ENCODE measurements at places on chromosomes 2 and 18.

DNA sequence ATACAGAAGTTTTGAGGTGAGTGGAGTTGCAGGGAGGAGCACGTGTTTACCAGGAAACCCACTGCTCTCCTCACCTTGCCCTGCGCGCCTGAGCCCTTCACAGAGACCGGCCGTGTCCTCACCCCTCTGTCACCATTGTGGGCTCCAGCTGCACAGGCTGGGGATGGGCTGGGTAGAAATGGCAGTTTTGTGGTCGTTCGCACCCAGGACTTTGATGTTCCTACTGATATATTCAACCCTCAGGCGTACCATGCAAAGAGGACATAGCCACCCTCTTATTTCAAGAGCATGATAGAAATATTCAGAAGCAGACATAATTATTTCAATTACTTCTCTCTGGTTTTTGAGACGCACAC is 78.2 kb downstream of the GBX2 start:
- no peak for DNase-seq

DNA sequence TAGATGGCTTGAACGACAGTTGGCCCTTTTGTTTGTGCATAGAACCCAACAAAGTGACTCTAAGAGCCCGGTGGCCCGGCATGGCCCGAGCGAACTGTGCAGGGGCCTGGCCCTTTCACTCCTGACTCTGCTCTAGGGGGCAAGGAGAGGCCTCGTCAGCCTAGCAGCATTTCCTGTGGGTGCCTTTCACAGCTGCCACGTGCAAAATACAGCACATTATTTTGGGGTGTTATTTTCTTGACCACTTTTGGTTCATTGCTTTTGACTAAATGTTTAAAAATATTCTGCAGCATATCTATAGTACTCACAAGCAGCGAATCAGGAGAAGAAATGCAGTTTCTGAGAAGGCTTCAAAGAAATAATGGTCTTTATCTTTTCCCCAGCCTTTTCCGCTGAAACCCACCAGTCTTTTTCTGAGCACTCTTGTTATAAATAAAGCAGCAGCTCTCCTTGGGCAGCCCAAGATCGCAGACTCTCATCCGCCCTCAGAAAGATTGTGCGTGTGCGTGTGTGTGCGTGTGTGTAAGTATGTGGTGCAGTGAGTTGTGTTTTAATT is 31.3 kb downstream of the DGKD start:
- no peak for DNase-seq

GRCh38 chr2:16664052-16664731 is 1.4 kb downstream of the CYRIA start:
- DNase-seq = no peak

DNA sequence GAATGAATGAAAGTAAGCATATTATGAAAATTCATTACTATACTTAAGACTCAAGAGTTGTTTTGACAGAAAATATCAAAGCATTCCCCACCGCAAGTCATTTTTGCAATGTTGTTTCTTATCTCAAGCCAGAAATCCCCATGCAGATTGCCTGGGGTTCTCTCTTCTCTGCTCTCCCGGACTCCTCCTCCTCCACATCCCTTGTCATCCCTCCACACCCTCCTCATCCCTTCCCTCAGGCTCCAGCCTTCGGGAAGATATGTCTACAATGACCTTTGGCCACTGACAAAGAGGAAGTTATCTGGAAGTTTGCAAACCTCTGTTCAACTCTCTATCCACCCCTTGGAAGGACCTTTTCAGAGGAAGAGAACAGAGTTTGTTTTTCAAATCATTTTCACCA is 11.9 kb downstream of the TFCP2L1 start:
- no peak for DNase-seq

DNA sequence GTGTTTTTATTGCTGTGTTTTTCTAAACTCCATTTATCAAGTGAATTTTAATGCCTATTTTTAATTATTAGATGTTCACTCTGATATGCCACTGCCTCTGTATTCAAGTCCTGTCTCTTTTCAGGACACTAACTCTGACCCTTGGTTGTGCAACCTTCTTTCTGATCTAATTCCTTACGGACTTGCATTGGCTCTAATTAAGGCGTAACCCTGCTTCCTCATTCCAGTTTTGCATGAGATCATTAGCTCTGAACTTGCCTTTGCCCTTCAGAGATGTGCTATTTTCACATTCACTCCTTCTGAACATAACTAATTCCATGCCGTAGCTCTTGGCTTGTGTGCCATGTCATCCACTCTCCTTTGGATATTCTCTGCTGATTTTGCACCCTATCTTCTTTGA is 162.5 kb upstream of the TMEFF2 start:
- no peak for DNase-seq

DNA sequence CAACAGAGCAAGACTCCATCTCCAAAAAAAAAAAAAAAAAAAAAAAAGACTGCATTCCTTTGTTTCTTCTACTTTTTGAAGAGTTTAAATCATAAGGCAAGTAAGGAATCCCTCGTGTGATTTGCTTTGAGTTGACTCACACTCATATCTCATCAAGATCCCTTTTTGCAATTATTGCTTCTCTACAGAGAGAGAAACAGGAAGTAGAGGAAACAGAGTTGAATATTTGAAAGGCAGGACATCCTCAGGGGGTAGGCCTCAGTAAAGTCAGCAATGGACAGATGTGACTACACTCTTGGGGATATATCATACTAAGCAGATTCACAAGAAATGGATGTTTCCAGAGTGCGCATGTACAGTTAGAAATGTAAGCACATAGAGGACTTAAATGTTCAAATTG is 11.2 kb upstream of the EFR3B start:
- DNase-seq = no peak

GRCh38 chr2:240921995-240922244 is 15.8 kb downstream of the CROCC2 start:
- DNase-seq = no peak

DNA sequence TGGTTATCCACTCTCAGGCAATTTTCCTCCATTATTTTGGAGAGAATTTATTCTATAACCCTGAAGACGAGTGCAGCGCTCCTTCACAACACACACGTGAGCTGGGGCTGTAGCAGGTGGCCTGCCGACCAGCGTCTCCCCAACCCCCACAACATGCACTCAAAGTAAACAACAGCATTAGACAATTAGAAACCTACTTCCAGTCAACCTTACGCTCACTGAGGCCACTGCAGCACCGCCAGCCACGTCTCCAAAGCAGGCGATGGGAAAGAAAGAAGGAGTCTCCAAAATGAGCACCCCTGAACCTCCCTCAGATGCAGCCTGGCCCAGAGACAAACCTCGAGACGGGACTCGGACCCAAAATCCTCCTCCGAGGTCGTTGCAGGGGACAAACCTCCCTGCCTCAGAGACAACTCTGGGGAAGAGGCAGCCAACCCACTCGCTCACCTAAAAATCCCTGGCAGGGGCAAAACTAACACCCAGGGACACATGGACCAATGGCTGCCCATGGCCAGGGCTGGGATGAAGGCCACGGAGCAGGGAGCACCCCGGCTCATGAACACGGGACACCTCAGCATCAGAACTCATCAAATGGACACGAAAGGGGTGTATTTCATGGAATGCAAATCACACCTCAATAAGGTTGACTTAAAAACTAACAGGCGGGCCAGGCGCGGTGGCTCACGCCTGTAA is 2.6 kb downstream of the SLC66A2 start:
- DNase-seq = no peak

DNA sequence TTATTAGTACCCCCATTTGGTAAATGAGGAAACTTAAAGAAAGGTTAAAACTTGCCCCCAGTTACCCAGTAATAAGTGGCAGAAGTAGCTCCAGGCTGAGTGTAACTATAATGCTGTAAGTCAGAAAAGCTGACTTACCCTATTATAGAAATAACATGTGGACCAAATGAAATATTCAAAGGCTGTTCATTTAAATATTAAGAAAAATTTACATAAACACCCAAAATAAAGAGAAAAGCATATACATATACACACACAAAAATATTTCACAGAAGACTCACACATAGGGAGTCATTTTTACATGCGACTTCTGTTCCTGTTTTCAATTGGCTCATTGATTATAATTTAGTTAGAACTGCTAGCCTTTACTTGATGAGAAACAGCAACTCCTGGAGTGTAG is 189.1 kb downstream of the NBAS start:
- DNase-seq = no peak

DNA sequence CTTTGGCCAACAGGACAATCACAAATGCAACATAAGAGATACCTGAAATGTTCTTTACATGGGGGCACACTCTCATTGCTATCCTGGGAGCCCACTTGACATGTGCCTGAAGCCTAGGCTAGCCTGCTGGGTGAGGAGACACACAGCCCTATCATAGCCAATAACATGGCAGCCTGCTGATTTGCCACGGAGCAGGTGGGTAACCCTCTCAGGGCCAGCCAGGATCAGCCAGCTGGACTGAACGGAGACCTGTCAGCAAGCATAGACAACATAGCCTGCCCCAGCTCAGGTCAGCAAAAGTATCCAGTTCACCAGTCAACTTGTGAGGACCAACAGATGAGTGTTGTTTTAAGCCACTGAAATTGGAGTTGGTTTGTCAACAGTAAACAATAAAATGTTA is 566.5 kb downstream of the DCDC2C start:
- no peak for DNase-seq

DNA sequence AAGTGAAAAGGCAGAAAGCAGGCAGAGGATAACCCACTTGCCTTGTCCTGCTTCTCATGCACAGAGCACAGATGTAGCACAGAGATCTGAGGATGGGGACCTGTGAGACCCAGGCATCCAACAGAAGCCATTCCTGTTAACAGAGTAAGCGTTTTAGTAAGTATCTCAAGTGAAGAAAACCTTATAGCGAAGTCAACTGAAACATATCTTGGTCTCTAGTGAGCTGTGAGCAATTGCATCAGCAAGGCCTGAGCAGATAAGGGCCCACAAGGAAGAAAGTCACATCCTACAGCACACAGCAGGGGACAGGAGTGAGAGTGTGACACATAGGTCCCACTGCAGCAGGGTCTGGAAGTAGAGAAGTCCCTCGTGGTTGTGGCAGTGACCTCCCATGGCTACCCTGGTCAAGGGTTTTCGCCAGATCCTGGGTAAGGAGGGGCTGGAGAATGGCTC is 248.7 kb upstream of the TNP1 start:
- peak; percentile 70 for DNase-seq
